Activated CD4-positive, alpha-beta T cell treated with anti-CD3 and anti-CD28 coated beads, Interleukin-2, amount 10 ng/mL, durations not matched to agents 7 days and 5 days (primary cell): ENCODE measurements at places on chromosomes 13 and 19.
A peak's percentile ranks its signal among the peaks of the same experiment; 100 is the strongest.

DNA sequence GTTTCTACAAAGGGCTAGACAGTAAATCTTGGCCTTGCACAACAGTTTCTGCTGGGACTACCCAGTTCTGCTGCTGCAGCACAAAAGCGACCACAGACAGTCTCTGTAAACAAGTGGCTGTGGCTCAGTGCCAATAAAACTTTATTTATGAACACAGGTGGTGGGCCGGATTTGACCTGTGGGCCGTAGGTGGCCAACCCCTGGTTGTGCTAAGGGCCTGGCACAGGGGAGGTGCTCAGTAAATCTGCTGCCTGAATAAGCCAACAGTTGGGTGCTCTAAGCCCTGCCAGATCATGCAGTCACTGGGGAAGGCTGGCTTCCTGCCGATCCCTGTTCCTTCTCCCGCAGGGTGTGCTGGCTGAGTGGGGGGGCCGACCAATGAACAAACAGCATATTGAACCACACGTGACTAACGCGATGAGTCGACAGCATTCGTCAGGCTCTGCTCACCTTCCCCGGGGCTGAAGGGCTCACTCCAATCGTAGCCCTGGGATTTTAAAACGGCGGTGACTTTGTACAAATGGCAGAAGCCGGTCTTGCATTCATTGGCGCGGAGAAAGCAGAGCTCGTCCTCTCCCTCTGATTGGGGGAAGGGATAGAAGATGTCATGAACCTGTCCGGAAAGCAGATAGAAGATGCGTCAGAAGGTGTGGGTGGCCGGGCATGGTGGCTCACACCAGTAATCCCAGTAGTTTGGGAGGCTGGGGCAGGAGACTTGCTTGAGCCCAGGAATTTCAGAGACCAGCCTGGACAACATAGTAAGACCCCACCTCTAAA is 24.3 kb upstream of the MYDGF start:
- no peak for DNase-seq

DNA sequence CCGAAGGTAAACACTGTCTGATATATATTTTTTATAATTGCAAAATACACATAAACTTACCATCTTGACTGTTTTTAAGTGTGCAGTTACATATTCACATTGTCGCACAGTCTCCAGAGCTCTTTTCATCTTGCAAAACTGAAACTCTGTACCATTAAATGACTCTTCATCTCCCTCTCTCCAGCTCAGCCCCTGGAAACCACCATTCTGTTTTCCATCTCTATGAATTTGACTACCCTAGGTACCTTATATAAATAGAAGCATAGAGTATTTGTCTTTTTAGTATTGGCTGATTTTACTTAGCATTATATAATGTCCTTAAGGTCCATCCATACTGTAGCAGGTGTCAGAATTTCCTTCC is 45.8 kb downstream of the LRCH1 start:
- no peak for DNase-seq

- no peak for DNase-seq
These were observed 284.5 kb downstream of the FGF14 start for GRCh38 chr13:102117175-102117831.

GRCh38 chr19:14412324-14412995 is 6.7 kb downstream of the DDX39A start:
- no peak for DNase-seq

GRCh38 chr13:40058757-40059236 is 403.3 kb downstream of the COG6 start:
- no peak for DNase-seq

GRCh38 chr19:5988517-5989387 is 10.8 kb upstream of the RANBP3 start:
- DNase-seq = no peak

DNA sequence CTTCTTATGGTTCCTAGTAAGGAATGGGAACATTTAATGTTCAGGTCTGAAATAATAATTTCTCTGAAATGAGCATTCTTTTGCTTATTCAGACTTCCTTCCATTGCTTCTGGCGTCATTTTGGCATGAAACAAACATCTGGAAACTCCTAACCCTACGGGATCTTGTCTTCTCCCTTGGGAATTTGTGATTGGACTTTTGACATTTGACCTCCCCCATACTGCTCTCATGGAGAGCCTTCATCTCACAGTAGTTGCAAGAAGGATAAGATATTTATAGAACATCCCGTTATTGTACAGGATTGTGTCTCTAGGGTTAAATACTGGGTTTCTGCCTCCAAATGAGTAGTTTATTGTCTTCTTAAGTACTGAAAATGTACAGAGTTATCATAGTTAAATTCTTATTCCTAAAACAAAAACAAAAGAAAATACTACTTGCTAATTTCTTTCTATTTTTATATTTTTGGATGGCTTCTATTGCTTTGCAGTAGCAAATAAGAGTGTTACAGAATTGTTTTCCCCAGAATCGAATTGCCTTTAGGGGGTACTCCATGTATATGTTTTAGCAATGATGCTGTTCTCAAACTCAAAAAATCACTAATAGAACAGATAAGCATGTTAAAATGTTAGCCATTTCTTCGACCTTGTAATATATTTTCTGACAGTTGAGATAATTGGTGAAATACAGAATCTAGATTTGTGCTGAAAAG is 366.8 kb downstream of the DLEU7 start:
- no peak for DNase-seq

GRCh38 chr13:72384186-72384823 is 343.1 kb downstream of the MZT1 start:
- DNase-seq = no peak

- DNase-seq = no peak
These were observed 93.1 kb downstream of the KL start for GRCh38 chr13:33109271-33109697.

DNA sequence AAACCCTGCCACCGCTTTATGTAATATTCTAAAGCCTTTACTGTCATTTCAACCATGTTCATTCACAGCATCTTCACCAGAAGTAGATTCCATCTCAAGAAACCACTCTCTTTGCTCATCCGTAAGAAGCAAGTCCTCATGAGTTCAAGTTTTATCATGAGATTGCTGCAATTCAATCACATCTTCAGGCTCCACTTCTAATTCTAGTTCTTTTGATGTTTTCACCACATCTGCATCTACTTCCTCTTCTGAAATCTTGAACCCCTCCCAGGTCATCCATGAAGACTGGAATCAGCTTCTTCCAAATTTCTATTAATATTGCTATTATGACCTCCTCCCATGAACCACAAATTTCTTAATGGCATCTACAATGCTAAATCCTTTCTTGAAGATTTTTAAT is 83.9 kb downstream of the FOXO1 start:
- no peak for DNase-seq

GRCh38 chr13:100510208-100510957 is 78.2 kb downstream of the GGACT start:
- no peak for DNase-seq

GRCh38 chr19:10864538-10864899 is 6.8 kb upstream of the CARM1 start:
- peak; percentile 87 for DNase-seq

- no peak for DNase-seq
These were observed 3.1 kb upstream of the NEK3 start for GRCh38 chr13:52162279-52163101.

- no peak for DNase-seq
These were observed 5.5 kb downstream of the WDFY2 start for GRCh38 chr13:51589793-51590192.

DNA sequence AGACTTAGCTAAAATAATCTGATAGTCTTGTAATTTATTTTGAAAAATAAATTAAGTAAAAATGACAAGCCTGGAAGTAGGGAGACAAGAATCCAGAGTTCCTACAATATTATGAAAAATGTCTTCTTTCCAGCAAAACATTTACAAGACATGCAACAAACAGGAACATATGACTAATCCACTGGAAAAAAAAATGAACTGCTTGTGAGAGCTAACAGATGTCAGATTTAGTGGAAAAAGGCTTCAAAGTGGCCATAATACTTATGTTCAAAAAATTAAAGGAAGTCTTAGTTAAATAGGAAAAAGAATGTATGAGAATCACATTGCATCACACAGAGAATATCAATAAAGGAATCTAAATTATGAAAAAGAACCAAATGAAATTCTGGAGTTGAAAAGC is 2082.0 kb upstream of the PCDH20 start:
- DNase-seq = no peak

DNA sequence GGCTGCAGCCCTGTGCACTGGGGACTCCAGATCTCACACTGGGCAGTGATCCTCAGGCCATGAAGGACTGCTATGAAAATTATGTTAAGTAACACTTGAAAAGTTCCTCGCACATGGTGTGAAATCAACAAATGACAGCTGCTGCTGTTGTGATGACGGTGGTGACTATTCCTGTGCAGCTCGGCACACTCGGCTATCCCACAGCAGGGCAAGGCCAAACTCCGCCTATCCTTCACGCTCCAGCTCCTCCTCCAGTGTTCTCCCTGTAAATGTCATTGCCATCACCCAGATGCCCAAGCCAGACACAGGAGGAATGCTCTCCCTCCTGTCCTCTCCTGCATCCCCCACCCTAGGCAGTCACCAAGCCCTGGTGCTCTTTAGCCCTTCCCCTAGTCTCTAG is 31.3 kb downstream of the GRIK5 start:
- DNase-seq = no peak

GRCh38 chr19:55459950-55460657 is 1.3 kb downstream of the ISOC2 start:
- no peak for DNase-seq

GRCh38 chr19:58183817-58184215 is 955 bp downstream of the ZNF274 start:
- peak; percentile 49 for DNase-seq

- DNase-seq = no peak
These were observed 21.0 kb downstream of the CLEC4M start for GRCh38 chr19:7783991-7784423.

DNA sequence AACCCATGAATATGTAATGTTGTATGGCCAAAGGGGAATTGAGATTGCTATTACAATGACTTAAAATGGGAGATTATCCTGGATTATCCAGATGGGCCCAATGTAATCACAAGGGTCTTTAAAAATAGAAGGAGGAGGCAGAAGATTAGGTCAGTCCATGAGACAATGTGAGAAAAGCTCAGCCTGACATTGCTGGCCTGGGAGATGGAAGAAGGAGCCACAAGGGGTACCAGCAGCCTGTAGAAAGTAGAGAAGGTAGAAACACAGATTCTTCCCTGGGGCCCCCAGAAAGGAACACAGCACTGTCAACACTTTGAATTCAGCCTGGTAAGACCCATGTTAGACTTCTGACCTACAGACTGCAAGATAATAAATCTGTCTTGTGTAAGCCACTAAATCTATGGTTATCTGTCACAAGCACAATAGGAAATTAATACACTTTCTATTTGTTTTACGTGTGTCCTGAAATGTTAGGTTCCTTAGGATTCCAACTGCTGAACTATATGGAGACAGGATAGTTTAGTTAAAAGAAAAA is 132.9 kb upstream of the SERP2 start:
- DNase-seq = no peak

DNA sequence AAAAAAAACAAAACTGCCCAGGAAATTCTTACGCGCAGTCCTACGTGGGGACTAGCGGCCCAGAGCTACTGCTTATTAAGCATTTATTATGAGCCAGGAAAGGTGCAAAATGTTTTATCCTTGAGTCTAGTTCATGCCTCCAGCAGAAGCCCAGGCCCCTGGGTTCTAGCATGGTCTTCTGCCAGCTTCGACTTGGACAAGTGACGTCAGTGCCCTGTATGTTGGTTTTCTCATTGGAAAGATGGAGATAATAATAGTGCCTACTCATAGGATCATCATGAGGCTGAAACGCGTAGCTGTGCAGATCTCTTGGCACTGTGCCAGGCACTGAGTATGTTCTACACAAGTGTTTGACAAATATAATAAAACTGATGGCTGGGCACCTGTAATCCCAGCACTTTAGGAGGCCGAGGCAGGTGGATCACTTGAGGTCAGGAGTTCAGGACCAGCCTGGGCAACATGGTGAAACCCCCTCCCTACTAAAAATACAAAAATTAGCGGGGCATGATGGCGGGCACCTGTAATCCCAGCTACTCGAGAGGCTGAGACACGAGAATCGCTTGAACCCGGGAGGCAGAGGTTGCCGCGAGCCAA is 12.4 kb upstream of the SULT2B1 start:
- no peak for DNase-seq

DNA sequence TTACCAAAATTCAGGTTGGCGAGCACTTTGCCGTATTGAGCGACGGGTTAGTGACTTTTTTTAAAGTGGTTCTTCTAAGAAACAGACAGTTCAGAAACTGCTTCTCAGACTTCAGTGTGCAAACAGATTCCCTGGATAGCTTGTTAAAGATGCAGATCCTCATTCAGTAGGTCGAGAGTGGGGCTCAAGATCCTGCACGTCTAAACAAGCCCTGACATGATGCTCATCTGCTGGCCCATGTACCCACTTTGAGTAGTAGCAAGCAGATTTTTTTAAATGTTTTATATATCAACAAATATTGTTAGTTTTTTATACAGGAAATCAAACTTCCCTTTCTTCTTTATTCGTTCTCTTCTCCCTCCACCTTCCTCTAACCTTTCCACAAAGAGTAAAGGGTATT is 7.3 kb downstream of the METTL21C start:
- no peak for DNase-seq

GRCh38 chr19:45110851-45111266 is 17.9 kb downstream of the PPP1R37 start:
- no peak for DNase-seq

- DNase-seq = no peak
These were observed 83.9 kb downstream of the ZNF726 start for GRCh38 chr19:23998568-23998967.

DNA sequence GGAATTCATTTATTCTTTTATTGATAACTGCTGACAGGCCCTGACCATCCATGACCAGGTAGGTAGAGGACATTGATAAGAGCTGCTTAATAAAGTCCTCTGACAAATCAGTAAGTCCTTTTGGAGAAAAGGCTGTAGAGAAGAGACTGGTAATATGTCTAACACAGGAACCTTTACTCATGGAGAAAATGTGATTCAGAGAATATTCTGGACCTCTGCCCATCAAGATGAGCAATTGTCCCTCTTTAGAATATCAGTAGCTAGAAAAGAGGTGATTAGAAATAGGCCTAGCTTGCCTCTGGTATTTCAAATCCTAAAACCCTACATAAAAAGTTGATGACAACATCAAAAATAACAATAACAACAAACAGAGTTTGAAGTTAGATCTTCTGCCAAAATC is 642.3 kb downstream of the TBC1D4 start:
- DNase-seq = no peak

DNA sequence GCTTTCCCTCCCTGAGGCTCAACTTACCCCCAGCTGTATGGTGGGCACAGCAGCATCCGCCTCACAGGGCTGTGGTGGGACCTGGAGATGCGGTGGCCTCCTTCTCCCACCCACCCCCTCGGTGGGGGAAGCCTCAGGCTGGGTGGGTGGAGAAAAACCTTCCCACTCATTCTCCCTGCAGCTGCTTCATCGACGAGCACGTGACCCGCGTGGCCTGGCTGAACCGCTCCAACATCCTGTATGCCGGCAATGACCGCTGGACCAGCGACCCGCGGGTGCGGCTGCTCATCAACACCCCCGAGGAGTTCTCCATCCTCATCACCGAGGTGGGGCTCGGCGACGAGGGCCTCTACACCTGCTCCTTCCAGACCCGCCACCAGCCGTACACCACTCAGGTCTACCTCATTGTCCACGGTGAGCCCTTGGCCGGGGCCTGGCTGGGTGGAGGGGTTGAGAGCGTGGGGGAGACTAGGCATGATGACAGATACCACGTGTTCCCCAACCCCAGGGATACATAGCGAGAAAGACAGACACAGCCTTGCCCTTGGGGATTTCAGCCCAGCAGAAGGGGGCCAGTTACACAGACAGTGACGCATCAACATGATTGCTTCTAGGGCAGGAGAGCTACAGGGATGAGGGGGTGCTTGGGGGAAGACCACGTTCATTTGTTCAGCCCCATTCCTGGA is 12.2 kb downstream of the IGLON5 start:
- no peak for DNase-seq
